ENCODE measurements at places on chromosomes 7 and 10. TPM values are rescaled to one million over a fixed set of nuclear protein-coding genes. Genes with fewer than 3 reads are reported as not detected.

DNA sequence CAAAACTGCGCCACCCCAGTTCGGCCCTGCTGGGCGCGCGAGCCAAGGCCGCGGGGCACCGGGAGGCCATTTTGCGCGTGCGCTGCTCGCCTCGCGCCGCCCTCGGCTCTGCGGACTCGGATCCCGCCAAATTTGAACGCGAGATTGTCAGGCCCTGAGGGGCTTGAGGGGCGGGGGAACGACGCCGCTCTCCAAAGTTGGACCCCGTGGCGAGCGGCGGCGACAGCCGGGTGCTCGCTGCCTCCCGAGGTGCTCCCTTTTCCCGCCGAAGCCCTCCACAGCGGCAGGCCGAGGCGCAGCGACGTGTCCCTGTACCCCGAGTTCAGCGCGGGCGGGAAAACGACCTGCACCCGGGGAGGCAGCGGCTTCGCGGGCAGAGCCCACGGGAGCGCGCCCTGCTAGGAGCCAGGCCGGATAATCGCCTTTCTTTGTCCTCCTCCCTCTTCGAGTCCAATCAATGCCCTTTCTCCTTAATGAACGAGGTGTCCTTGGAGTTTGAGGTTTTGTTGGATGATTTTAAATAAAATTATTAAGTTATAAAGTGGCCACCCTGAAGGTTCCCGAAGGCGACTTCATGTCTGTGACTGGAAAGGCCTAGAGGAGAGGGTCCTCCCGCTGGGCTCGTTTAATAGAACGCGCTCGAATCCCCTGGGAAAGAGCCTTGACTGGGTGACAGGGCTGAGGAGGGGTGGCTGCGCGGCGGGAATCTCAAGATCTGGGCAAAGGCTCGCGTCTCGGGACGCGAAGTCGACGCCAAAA is 10.7 kb upstream of the SPAG6 start:
- DNase-seq, result no peak
- H3K27me3 ChIP-seq, result peaks cover 48% of the 10 kb centered on the region
- no peak overlapping the region for H3K27ac ChIP-seq
- H3K4me1 ChIP-seq, result peaks cover 2% of the 10 kb centered on the region
- H3K4me3 ChIP-seq, result no peak overlapping the region

DNA sequence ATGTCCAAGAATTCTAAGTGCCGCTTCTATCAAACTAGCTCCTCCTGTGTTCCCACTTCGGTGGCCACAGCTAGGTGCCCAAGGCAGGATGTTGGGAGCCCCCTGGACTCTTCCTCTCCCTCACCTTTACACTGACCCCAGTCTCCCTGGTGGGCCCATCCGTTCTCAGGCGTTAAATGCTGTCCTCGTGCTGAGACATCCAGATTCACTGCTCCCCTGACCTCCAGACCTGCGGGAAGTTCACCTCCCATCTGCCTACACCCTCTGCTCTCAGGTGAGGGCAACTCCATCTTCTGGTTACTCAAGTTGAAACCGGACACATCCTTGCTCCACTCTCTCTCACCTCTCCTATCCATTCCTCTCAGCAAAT is 114.3 kb downstream of the ARHGAP22 start:
- H3K36me3 ChIP-seq, result peaks cover 5% of the 10 kb centered on the region
- no peak overlapping the region for H3K4me3 ChIP-seq
- H3K4me1 ChIP-seq, result no peaks in the 10 kb centered on the region
- DNase-seq, result no peak

GRCh38 chr10:57094083-57094482 is 733.0 kb upstream of the ZWINT start:
- no peak overlapping the region for H3K4me3 ChIP-seq
- H3K4me1 ChIP-seq, result no peaks in the 10 kb centered on the region
- no peaks in the 10 kb centered on the region for H3K36me3 ChIP-seq
- H3K27me3 ChIP-seq, result no peaks in the 10 kb centered on the region
- H3K27ac ChIP-seq, result no peak overlapping the region

- no peaks in the 10 kb centered on the region for H3K27me3 ChIP-seq
- no peak overlapping the region for H3K27ac ChIP-seq
- H3K36me3 ChIP-seq, result no peaks in the 10 kb centered on the region
- H3K4me3 ChIP-seq, result no peak overlapping the region
Observed at GRCh38 chr7:121913947-121914675, 41.1 kb downstream of the PTPRZ1 start.

GRCh38 chr10:128940081-128940480 is 527.0 kb upstream of the MGMT start:
- H3K4me3 ChIP-seq, result no peak overlapping the region
- no peak for DNase-seq
- H3K27me3 ChIP-seq, result no peaks in the 10 kb centered on the region
- H3K27ac ChIP-seq, result no peak overlapping the region

DNA sequence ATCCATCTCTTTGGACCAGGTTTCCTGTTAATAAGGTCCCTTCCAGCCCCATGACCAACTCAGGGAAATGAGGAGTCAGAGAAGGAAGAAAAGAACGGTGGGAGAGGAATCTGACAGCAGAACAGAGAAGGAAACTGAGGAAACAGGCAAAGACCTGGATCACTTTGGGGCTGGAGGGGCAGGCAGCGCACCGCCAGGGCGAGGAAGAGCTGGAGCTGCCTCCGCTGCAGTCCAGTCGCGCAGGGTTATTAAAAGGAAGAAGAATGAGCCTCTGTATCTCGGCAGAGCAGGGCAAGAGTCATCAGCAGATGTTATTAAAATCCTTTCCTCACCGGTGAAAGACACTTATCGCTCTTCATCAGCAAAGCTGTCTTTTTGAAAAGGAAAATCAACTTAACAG is 37.7 kb upstream of the R3HCC1L start:
- no peaks in the 10 kb centered on the region for H3K36me3 ChIP-seq
- no peak overlapping the region for H3K27ac ChIP-seq
- DNase-seq, result no peak
- H3K27me3 ChIP-seq, result no peaks in the 10 kb centered on the region

DNA sequence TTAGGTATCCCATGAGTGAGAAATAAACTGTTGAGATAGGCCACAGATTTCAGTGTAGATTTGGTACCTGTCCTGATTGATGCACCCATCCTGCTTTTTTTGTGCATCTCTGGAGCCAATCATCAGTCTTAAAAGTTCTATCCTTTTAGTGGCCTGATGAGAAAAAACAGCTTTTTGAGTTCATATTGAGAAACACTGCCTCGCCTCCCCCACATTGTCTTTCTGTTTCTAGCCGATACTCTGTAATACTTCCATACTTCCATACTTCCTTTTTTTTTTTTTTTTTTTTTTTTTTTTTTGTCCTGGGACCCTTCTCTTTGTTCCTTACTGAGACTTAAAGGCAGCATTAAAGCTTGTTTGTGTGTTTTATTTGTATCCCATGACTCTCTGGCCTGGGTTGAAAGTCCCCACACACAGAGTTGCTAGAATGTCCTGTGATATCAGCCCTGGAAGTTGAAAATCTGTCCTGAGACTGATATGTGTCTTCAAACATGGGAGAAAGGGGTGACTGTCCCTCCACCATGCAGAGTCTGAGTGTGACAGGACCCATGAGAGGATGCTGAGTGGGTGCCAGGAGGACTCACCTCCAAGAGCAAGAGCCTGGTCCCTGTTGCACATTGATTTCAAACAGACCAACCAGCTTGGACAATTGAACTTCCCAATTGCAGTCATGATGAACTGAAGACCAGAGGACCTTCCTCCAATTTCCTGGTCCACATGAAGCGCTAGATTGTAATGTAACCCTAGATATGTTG is 5.7 kb downstream of the ZNF22 start:
- no peaks in the 10 kb centered on the region for H3K27me3 ChIP-seq
- DNase-seq, result no peak
- H3K4me3 ChIP-seq, result no peak overlapping the region
- H3K27ac ChIP-seq, result no peak overlapping the region
- H3K36me3 ChIP-seq, result peaks cover 2% of the 10 kb centered on the region

Gene INA
- 0.50 TPM for total RNA-seq

Gene GNGT1
- total RNA-seq, result not detected
